GM23338 (cell line): ENCODE measurements at places on chromosomes 13 and 19. TPM values are rescaled to one million over a fixed set of nuclear protein-coding genes. Genes with fewer than 3 reads are reported as not detected.
A peak's percentile ranks its signal among the peaks of the same experiment; 100 is the strongest.

- peak; percentile 86 for DNase-seq
- H3K27ac ChIP-seq = peak overlapping the region; percentile 97
- H3K27me3 ChIP-seq = no peaks in the 10 kb centered on the region
- H3K4me3 ChIP-seq = peak overlapping the region; percentile 40
- peaks cover 43% of the 10 kb centered on the region for H3K4me1 ChIP-seq
Observed at GRCh38 chr13:106100171-106100919, 435.1 kb downstream of the EFNB2 start.

ZNF324B gene
- total RNA-seq = 3.0 and 4.7 TPM in 2 replicates

GRCh38 chr13:56182598-56182997 is 958.1 kb upstream of the PRR20A start:
- DNase-seq = no peak
- no peaks in the 10 kb centered on the region for H3K4me1 ChIP-seq
- H3K36me3 ChIP-seq = 0 out of 2 replicates have a peak, but pooled peaks cover 6% of the 10 kb centered on the region
- no peak overlapping the region for H3K27ac ChIP-seq
- H3K4me3 ChIP-seq = no peak overlapping the region

- no peak overlapping the region for H3K27ac ChIP-seq
- no peaks in the 10 kb centered on the region for H3K4me1 ChIP-seq
- H3K4me3 ChIP-seq = no peak overlapping the region
- H3K27me3 ChIP-seq = no peaks in the 10 kb centered on the region
- peak; percentile 60 for DNase-seq
Observed at GRCh38 chr13:109610517-109610916, 175.9 kb downstream of the IRS2 start.

CNFN gene
- 6.7 TPM in 1 of 2 replicates, not detected in the other for total RNA-seq

SBNO2 gene
- 28.0 and 35.4 TPM in 2 replicates for total RNA-seq

GRCh38 chr13:103908911-103909310 is 842.7 kb upstream of the SLC10A2 start:
- no peaks in the 10 kb centered on the region for H3K4me1 ChIP-seq
- H3K36me3 ChIP-seq = no peaks in the 10 kb centered on the region
- no peaks in the 10 kb centered on the region for H3K27me3 ChIP-seq
- H3K27ac ChIP-seq = no peak overlapping the region
- no peak overlapping the region for H3K4me3 ChIP-seq
- DNase-seq = no peak

DNA sequence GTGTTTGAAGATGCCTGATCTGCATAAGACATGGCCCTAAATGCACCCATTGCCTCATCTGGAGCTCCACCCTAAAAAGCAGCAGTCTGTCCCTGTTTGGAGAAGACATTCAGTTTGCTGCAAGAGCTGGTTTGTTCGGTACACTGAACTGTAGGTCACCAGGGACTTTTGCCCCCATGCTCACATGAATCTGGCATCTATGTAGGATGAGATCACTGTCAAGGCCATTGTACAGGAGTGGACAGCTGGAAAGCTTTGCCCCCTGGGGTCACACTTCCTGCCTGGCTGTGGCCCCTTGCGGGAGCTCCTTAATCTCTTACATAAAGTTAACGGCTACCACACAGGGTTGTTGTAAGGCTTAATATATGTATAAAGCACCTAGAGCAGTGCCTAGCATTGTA is 73.0 kb downstream of the IPO5 start:
- H3K4me3 ChIP-seq = no peak overlapping the region
- peaks cover 5% of the 10 kb centered on the region for H3K4me1 ChIP-seq
- H3K36me3 ChIP-seq = peaks cover 19% of the 10 kb centered on the region
- DNase-seq = peak; percentile 46

ADAMTS10 gene
- 25.9 and 29.0 TPM in 2 replicates for total RNA-seq

PTH2 gene
- total RNA-seq = not detected in 2 replicates

GRIN3B gene
- 0.23 and 2.8 TPM in 2 replicates for total RNA-seq

GRCh38 chr13:70755456-70755855 is 647.2 kb upstream of the KLHL1 start:
- no peaks in the 10 kb centered on the region for H3K36me3 ChIP-seq
- no peak overlapping the region for H3K4me3 ChIP-seq

DNA sequence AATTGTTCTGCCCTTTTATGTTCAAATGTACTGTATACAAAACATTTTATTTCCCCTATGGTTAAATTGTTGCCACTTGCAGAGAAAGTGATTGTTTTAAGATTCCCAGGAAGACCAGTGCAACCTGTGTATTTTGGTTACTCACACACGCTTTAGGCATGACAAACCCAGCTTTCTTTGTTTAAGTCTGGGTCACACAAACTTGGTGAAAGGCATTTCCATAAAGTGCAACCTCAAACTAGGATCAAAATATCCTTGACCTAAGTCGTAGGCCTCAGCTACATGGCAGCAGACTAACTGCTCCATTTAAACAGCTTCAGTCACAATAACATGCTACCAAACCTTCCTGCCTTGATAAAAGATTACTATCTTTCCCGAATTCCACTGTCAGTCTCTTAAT is 639.0 kb upstream of the PRR20A start:
- no peaks in the 10 kb centered on the region for H3K36me3 ChIP-seq
- H3K27ac ChIP-seq = no peak overlapping the region
- no peak for DNase-seq
- no peak overlapping the region for H3K4me3 ChIP-seq
- no peaks in the 10 kb centered on the region for H3K27me3 ChIP-seq

DNA sequence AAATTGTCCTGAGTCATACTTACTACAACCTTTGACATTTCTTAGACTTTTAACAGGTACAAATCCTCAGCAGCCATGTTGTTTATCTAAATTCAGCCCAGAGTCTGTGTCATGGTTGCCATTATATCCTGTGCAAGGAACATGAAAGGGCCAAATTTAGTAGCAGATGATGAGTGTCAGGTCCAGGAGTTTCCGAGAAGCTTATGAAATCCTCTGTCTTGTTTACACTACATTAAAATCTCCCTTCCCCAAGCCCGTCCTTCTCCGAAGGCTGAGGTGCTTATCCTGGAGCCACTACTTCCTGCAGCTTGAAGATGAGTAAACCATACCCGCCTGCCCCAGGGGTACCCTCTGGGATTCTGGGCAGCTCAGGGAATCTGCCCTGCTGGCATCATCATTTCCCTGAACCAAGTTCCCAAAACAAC is 102.6 kb upstream of the SERP2 start:
- no peak for DNase-seq
- no peak overlapping the region for H3K27ac ChIP-seq
- no peaks in the 10 kb centered on the region for H3K27me3 ChIP-seq
- H3K4me3 ChIP-seq = no peak overlapping the region

DNA sequence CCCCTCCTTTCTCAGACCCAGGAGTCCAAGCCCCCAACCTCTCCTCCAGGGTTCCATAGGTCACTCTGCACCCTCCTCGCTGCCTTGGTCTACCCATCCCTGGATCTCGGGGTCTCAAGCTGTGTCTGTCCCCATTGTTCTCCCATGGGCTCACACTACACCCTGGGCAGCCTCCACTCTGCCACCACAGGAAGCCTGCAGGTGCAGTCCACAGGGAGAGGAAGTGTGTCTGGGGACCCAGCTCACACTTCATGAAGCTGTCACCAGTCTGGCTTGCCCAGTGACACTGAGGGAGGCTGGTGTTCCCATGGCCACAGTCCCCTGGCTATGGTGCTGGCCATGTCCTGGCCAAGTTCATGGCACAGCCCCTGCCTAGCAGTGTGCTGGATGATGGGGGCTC is 5.3 kb downstream of the NECTIN2 start:
- no peak for DNase-seq
- H3K27me3 ChIP-seq = no peaks in the 10 kb centered on the region
- no peak overlapping the region for H3K27ac ChIP-seq
- H3K4me3 ChIP-seq = no peak overlapping the region
- H3K4me1 ChIP-seq = peaks cover 25% of the 10 kb centered on the region

ABCA7 gene
- 18.1 and 22.2 TPM in 2 replicates for total RNA-seq

GRCh38 chr13:27534108-27534980 is 84.0 kb upstream of the MTIF3 start:
- H3K36me3 ChIP-seq = no peaks in the 10 kb centered on the region
- H3K27me3 ChIP-seq = no peaks in the 10 kb centered on the region
- H3K4me1 ChIP-seq = no peaks in the 10 kb centered on the region

GRCh38 chr19:6464070-6464873 is at the start of gene CRB3:
CRB3 (plus strand) TSS chr19:6464271; CDS start chr19:6464702, 431 bp downstream.
- H3K27ac ChIP-seq = no peak within 1 kb of the TSS
- H3K4me3 ChIP-seq = peak within 1 kb of the TSS; percentile 94
- DNase-seq = peak; percentile 99
- 0 out of 2 replicates have a peak, but pooled peaks cover 6% of the 10 kb centered on the region for H3K4me1 ChIP-seq
- no peaks in the 10 kb centered on the region for H3K36me3 ChIP-seq

GRCh38 chr19:14479975-14480699 is 5.0 kb upstream of the PTGER1 start:
- DNase-seq = peak; percentile 89
- H3K4me3 ChIP-seq = no peak overlapping the region
- H3K36me3 ChIP-seq = peaks cover 5% of the 10 kb centered on the region; the same call in 1 of the 2 replicates
- peaks cover 9% of the 10 kb centered on the region for H3K4me1 ChIP-seq
- 0 out of 2 replicates have a peak overlapping the region, but pooled peaks have one; percentile 74 for H3K27ac ChIP-seq
- no peaks in the 10 kb centered on the region for H3K27me3 ChIP-seq

CD37 gene
- total RNA-seq = not detected in 2 replicates

IZUMO1 gene
- 1.7 and 3.5 TPM in 2 replicates for total RNA-seq

DNA sequence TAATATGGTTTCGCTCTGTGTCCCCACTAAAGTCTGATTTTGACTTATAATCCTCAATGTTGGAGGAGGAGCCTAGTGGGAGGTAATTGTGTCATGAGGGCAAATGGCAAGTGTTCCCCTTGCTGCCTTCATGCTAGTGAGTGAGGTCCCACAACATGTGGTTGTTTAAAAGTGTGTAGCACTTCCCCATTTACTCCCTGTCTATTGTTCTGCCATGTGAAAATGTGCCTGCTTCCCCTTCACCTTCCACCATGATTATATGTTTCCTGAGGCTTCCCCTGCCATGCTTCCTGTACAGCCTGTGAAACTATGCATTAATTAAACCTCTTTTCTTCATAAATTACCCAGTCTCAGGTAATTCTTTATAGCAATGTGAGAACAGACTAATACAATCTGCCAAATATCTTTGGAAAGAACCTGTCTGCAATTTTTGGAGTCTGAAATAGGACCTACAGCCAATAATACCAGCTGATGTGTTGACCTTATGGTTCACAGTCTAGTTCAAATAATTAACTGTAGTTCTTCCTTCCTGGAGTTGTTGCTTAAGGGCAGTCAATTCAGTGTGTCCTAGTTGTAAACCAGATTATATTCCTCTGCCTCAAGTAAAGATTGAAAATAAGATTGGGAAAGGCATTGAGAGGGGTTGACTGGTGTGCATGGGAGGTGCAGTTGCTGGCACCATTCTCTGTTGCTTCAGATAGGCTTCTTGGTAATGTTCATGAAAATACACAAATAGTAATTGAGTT is 1442.9 kb downstream of the SLITRK1 start:
- H3K4me3 ChIP-seq = no peak overlapping the region
- no peak overlapping the region for H3K27ac ChIP-seq
- no peak for DNase-seq

RPL28 gene
- 463 and 737 TPM in 2 replicates for total RNA-seq

DNA sequence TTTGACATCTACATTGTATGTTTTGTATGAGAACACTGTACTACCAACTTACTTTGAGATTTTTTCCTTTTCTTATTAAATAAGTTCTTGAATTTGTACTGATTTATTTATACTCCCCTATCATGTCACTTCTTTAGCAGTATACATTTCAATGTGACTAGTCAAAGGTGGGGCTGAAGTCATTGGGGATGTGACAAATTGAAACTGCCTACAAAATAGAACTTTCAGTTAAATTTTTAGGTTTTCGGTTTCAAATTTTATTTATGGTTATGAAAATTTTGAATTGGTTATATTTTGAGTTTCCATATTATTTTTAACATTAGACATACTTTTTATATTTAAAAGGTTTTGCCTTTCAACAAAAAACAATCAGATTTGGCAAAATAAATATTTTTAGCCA is 221.6 kb downstream of the NBEA start:
- no peak for DNase-seq
- no peaks in the 10 kb centered on the region for H3K36me3 ChIP-seq
- H3K27me3 ChIP-seq = no peaks in the 10 kb centered on the region
- no peak overlapping the region for H3K4me3 ChIP-seq
- no peak overlapping the region for H3K27ac ChIP-seq
- peaks cover 10% of the 10 kb centered on the region; the same call in 1 of the 2 replicates for H3K4me1 ChIP-seq

- H3K27me3 ChIP-seq = peaks cover 4% of the 10 kb centered on the region; the same call in 1 of the 2 replicates
- H3K4me3 ChIP-seq = no peak overlapping the region
- no peak for DNase-seq
- H3K36me3 ChIP-seq = no peaks in the 10 kb centered on the region
- no peak overlapping the region for H3K27ac ChIP-seq
Observed at GRCh38 chr13:109790086-109790485, 3.7 kb upstream of the IRS2 start.

DNA sequence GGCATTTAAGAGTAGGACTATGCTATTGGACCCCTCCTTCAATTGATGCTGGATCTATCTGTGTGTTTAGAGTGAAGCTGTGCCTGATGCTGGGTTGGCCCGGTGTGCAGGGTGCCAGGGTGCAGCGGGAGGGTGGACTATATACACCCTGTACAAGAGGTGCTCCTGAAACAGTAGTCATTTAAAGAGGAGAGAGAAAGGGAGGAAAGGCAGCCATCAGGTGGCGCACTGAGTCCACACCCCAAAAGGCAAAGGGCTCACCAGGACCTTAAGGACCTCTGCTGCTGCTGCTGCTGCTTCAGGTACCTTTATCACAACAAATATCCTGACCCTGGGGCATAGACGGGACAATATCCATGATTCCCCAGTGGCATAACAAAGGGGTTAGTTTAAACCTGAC is 39.4 kb downstream of the ZNF136 start:
- peak; percentile 81 for DNase-seq
- H3K4me3 ChIP-seq = no peak overlapping the region
- H3K27ac ChIP-seq = no peak overlapping the region
- H3K4me1 ChIP-seq = no peaks in the 10 kb centered on the region
- no peaks in the 10 kb centered on the region for H3K27me3 ChIP-seq

DNA sequence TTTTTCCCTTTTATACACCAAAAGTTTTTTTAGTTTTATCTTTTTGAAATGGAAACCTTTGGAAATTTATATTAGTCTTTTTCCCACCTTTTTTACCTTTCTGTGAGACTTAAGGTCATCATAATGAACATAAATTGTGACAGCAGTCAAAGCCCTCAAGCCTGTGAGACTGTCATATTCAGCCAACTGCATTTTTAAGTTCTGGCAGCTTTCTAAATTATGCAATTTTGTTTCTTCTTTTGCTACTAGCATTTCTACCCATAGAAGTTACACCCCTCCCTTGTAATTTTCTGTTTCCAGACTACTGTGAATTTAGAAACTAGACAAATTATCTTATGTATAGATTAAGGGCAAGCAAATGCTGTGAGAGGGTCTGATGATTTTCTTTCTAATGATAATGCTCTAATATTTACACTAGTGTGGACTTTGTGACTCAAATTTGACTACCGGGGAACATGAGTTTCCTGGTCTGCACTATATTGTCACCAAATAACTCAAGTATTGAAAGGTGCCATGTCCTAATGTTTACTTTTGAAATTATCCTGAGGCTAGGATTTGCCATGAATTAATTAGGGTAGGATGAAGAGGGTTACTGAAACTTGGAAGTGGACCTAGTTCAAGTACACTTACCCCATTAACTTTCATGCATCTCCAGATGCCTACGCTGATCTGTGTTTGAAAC is 43.7 kb downstream of the FRY start:
- no peaks in the 10 kb centered on the region for H3K36me3 ChIP-seq
- H3K4me3 ChIP-seq = no peak overlapping the region
- no peaks in the 10 kb centered on the region for H3K27me3 ChIP-seq
- no peak overlapping the region for H3K27ac ChIP-seq

SULT2A1 gene
- total RNA-seq = not detected in 2 replicates

FBXO27 gene
- 3.8 and 6.2 TPM in 2 replicates for total RNA-seq

IGFL3 gene
- not detected in 2 replicates for total RNA-seq

ZSCAN5C gene
- not detected in 2 replicates for total RNA-seq
